Amniotic stem cell (primary cell): ENCODE measurements at places on chromosomes 3 and 15.

DNA sequence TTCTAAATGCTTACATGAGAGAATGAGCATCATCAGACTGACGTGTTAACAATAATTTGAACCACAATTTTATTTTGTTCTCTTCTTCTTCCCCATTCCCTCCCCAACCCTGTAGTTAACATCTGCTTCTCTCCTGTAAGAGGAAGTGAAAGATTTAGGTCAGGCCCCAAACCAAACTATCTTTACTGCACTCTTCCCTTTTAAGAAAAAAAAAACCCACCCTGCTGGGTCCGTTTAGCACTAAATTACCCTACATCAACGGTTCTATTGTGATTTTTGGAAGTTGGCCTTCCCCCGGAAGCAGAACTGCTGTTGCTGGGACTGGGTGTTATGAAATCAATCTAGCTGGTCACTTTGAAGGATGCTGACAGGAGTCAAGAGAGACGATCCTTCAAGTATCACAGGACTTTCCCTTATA lies 49.4 kb downstream of the NFKBIZ start:
- no peak for DNase-seq

DNA sequence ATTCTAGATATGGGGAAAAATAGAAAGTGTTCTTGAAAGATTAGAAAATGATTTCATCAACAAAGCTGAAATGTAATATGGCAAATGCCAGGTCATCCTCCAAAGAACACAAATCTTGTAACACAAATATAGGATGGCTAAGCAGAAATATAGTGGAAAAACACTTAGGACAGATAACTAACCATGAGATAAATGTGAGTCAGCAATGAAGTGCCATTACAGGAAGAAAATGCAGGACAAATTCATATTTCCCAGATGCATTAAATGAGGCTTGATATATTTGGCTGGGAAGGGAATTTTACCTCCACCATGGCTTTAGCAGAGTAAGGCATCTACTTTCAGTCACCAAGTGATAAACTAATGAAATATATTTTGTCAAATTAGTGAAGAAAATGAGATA lies 92.8 kb upstream of the SEMA6D start:
- no peak for DNase-seq

GRCh38 chr3:145900056-145900829 lies 260.7 kb downstream of the PLOD2 start:
- DNase-seq: no peak

DNA sequence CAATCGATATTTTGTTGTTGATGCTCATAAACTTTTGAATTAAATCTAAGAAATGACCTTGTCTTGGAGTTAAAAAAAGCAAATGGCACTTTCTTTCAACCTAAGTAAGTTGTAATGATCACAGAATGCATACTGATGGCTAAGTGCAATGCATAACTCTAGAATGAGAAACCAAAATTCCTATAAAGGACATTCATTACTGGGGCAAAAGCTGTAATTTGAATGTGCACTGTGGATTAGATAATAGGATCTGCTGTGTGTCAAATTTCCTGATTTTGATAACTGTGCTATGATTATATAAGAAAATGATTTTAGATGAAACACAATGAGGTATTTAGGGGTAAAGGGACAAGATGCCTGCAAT lies 14.3 kb downstream of the SIAH2 start:
- no peak for DNase-seq

- no peak for DNase-seq
Measured at GRCh38 chr3:132783152-132783551, 60.9 kb upstream of the NPHP3 start.

DNA sequence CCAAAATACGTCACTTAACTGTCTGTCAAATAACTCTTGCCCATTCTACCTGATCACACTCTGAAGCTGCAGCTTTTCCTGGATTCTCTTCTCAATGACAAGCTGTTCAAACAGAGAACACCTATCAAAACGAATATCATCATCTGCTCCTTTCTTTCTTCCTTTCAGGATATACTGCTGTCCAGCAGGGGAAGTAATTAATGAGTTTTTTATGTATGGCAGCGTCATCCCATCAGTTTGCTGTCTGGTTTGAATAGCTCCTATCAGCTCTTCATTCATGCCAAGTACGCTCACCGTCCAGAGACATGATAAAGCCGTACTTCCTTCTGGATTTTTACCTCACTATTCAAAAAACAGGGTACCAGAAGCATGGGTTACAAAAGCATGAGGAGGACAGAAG lies at the start of gene CHRM5:
CHRM5 (plus strand) TSS at position 274 of the 400 bp plus-strand sequence. CDS start 94,221 bp downstream, outside the sequence.
- DNase-seq: no peak

- no peak for DNase-seq
Measured at GRCh38 chr3:22907796-22908195, 295.3 kb upstream of the UBE2E2 start.

GRCh38 chr3:130925628-130926027 lies 31.7 kb downstream of the ATP2C1 start:
- DNase-seq: no peak
